ENCODE measurements at places on chromosomes 7 and 10.
A peak's percentile ranks its signal among the peaks of the same experiment; 100 is the strongest.

DNA sequence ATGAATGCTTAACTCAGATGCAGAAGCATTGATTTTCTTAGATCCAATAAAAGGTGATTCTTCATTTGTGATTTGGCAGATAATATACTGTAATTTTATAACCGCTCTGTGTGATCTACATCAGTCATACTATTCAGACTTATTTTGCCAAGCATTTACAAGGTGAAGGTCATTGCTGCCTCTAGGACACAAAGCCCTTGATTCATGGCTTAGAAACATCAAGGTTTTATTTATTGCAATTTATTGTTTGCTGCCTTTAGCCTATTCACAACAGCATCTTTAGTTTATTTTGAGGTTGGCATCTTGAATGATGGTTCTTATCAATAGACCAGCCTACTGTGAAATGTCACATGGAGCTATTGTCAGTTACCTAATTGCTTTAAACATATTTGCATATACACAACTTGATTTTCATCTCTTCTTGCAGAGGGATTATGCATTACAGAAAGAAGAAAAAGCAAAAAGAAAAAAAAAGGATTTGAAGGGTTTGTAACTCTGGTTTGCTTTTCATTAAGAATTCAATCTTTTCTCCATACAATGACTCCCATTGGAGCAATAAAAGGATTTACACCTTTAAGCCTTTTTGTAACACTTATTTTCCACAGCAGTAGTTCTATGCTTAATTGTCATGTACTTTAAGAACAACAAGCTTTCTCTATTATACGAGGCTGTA, 1371.6 kb upstream of the CELF2 start:
- DNase-seq = no peak

- DNase-seq = no peak
These were observed 30.5 kb downstream of the CREB5 start for GRCh38 chr7:28442540-28443420.

- no peak for DNase-seq
These were observed 67.3 kb downstream of the SORBS1 start for GRCh38 chr10:95493862-95494261.

DNA sequence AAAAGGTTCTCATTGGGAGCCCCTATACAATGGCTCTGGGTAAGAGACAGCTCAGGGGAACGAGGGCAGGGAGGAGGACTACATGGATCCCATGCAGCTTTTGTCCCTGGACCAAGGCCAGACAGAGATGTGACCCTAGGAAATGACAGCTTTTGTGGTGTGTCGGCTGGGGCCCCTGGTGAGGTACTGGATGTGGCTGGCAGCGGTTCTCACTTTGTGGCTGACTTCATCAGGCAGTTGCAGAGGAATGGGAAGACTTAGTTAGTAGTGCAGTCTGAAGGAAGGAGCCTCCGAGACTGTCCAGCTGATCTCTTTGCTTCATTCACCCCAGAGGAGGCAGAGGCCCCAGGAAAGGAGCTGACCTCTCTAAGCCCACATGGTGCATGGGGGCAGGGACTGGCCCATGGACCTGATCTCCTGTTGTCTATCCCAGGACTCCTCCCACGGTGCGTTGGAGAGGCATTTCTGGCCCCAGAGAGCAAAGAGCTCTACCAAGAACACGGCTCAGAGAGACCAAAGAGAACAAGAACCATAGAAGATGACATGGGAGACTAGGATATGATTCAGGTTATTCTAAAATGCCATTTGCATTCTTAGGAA, 202.9 kb downstream of the RPS24 start:
- no peak for DNase-seq

GRCh38 chr10:89221919-89222318, 14.8 kb upstream of the CH25H start:
- DNase-seq = no peak

GRCh38 chr7:74480861-74481417, 27.2 kb downstream of the GTF2IRD1 start:
- peak; percentile 70 for DNase-seq

DNA sequence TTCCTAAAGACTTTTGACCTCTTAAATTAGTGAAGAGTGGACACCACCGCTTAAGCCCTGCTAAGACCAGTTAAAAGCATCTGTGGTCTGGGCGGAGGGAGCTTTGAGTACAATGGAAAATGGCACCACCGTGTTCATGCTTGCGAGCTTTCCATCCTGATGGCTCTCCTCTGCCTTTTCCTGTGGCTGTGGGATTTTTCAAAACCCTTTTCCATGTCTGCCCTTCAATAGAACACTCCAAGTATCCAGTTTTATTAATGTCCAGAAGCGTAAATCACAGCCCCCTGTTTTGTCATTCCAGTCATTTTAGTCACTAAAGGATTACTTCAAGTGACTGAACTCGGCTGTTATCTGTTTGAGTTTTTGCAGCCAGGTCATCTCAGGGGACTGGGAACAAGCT, 181.8 kb downstream of the MGMT start:
- DNase-seq = no peak

- no peak for DNase-seq
These were observed 34.1 kb downstream of the ELFN1 start for GRCh38 chr7:1703871-1704810.

DNA sequence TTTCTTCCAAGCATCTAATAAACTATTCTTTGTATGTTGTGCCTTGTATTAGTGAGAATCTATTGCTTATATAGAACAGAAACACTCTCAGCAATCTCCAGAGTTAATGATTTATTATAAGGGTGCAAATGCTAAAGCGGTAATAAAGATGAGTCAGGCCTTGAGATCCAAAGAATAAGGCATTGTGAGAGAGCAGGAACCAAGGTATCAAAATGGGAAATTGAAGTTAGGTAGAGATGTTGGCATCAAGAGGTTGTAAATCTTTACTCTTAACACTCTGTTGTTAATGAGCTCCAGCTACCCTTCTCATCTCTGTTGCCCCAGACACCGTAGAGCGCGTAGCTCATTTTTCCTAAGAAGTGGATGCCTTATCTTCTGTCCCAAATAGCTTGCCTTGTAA, 375.2 kb downstream of the ARL4A start:
- no peak for DNase-seq
